Activated CD4-positive, alpha-beta T cell treated with anti-CD3 and anti-CD28 coated beads, Interleukin-2, amount 50 U/mL, for 4 hours (primary cell): ENCODE measurements at places on chromosomes 3 and 15.

DNA sequence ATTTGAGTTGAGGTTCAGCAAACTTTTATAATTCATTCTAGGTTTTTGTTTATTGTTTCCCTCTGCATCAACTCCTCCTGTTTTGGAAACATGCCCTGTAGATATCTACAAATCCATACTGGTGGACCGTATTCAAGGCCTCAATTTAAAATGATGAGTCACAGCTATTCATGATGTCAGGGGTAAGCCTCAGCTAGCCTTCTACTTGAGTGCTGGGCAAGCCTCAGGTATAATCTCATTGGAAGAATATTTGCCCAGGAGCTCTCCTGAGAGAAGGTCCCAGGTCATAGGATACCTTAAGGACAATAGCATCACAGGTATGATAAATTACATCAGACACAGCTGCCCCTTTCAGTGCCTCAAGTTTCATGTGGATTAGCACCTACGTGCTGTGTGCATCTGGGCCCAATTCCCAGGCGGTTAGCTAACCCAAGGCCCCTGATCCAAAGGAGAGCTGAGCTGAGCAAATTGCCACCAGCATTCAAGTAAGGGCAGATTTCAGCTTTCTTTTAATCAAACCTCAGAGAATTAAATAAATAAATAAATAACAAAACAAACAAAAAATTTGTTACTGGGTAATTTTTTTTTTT lies 87.5 kb downstream of the KCNMB2 start:
- DNase-seq: no peak

- no peak for DNase-seq
These were observed 32.0 kb downstream of the PIK3CA start for GRCh38 chr3:179179979-179180759.

DNA sequence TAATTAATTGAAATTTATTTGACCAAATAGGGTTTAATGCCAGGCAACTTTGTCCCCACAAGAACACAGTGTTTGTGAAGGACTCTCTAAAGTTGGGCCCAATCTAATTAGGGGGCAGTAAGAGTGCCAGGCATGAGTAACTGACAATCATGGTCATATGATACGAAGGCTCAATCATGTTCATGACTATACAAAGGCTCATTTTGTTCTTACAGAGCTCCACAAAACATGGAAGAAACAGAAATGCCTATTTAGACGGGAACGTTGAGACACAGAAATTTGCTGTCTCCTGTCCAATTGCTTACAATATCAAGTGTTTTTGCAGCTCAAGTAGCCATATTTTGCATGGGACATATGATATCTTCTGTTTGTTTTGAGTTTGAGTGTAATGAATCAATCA lies 391.1 kb downstream of the SI start:
- no peak for DNase-seq

- DNase-seq: no peak
These were observed 66.8 kb upstream of the HACD2 start for GRCh38 chr3:123651449-123652341.

- DNase-seq: no peak
These were observed 228.8 kb upstream of the LYSMD4 start for GRCh38 chr15:99962006-99962561.

DNA sequence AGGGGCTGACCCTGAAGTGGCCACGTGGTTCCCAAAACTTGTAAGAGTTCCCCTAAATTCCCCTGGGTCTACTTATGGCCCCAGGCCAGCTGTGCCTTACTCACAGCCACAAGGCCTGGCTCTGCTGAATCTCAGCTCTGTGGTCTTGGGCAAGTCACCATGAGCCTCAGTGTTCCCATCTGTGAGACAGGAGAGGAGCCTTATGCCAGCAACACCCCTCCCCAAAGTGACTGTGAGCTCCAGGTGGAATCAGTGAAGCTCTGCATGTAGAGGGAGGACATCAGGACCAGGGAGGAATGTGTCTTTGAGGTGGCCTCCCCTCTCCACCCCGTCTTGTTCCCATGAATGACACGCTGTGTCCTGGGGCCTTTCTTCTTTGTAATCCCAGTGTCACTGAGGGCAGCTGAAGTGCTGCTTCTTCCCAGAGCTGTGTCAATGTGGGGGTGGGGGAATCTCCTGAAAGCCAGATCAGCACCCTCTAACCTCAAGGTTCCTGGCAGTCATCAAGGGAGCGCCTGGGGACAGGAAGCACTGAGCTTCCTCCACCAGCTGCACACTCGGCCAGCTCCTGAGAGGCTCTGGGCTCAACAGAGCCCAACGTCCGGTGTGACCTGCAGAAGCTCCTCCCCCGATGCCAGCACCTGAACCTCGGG lies 258.9 kb downstream of the UACA start:
- DNase-seq: no peak

- no peak for DNase-seq
These were observed 41.0 kb upstream of the SLC25A26 start for GRCh38 chr3:66179793-66180192.

GRCh38 chr15:80902298-80902801 lies 87.3 kb downstream of the MESD start:
- DNase-seq: no peak

DNA sequence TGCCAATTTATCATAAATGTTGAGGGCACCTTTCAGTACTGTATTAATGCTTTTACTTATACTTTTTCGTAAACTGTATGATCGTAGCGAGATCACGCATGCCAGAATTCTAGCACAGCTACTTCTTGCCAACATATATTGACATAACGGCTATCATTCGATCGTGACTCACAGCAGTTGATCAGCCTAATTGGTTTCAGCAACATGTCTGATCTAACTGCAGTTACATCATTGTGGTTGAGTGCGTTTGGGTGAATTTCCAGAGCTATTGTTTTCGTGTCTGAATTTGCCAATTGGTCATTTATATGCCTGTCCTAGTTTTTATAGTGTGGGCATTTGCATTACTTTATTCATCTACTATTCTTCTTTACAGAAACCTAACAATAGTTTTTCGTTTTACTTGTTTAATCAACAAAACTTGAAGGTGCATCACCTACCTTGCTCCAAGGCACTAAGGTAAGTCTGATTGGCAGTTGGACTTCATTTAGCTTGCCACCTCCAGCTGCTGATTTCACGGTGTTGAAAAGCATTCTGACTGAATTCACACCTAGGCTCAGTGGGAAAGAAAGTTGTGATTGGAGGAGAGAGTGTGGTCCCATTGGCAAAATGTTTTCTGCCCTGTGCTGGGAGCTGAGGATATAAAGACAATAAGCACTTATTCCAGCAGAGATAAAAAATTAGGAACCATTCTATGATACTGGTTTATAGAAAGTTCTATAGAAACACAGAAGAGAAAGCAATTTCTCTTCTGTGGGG lies 120.9 kb upstream of the RGMA start:
- no peak for DNase-seq

GRCh38 chr3:31319332-31319731 lies 213.4 kb upstream of the STT3B start:
- no peak for DNase-seq

DNA sequence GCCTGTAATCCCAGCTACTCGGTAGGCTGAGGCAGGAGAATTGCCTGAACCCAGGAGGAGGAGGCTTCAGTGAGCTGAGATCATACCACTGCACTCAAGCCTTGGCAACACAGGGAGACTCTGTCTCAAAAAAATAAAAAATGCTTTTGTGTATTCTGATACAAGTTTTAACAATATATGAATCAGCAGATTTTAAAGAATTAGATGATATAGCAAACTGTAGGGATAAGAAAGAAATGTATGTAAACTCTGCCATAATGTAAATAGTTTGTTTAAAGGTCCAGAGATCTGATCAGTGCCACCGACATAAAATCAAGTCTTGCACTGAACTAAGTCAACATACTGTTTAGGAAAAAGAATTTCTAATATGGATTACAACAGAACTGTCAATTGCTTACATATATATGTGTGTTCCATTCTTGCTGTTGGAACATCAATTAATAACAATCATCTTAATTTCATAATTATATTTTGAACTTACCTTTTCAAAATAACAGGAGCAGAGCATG lies 208.3 kb downstream of the NEK10 start:
- DNase-seq: no peak

GRCh38 chr15:43879386-43880355 lies 52.9 kb downstream of the WDR76 start:
- no peak for DNase-seq

DNA sequence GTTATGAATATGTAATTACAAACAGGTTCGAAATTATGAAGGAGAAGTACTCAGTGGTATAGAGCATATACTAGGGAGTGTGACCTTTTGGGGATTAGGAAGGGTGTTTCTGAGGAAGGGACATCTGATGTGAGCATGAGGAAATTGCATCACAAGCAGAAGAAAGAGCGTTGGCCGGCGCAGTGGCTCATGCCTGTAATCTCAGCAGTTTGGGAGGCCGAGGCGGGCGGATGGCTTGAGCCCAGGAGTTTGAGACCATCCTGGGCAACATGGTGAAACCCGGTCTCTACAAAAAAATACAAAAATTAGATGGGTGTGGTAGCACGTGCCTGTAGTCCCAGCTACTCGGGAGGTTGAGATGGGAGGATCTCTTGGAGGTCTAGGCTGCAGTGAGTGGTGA lies 6.9 kb downstream of the CMTM7 start:
- DNase-seq: no peak

GRCh38 chr15:79101866-79102581 lies 11.4 kb upstream of the RASGRF1 start:
- no peak for DNase-seq

GRCh38 chr3:108183181-108183580 lies 39.0 kb downstream of the IFT57 start:
- DNase-seq: no peak

- DNase-seq: no peak
These were observed 191.8 kb downstream of the FAM43A start for GRCh38 chr3:194877291-194878119.

GRCh38 chr3:105137911-105138310 lies 228.8 kb upstream of the ALCAM start:
- DNase-seq: no peak

GRCh38 chr3:49279376-49279775 lies 2.3 kb upstream of the C3orf62 start:
- DNase-seq: no peak

GRCh38 chr3:156906275-156906674 lies 80.1 kb downstream of the LEKR1 start:
- no peak for DNase-seq

DNA sequence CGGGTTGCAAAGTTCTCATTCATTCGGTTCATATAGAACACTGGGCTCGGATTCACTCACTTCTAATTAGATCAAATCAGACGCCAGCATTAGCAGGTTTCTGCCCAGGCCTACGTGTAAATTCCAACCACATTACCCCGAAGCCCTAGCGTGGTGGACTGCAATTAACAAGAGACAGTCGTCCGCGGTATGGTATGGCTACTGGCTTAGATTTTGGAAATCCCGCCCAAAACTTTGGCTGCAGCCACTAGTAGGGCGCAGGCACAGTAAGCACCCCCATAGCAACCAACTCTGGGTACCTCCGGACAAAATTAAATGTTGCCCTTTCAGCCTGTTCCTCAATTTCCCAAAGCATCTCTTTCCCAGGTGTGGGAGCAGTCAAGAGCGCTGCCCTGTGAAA lies 771 bp downstream of the RARRES1 start:
- no peak for DNase-seq

GRCh38 chr15:63165166-63165859 lies 8.0 kb upstream of the RPS27L start:
- DNase-seq: no peak

DNA sequence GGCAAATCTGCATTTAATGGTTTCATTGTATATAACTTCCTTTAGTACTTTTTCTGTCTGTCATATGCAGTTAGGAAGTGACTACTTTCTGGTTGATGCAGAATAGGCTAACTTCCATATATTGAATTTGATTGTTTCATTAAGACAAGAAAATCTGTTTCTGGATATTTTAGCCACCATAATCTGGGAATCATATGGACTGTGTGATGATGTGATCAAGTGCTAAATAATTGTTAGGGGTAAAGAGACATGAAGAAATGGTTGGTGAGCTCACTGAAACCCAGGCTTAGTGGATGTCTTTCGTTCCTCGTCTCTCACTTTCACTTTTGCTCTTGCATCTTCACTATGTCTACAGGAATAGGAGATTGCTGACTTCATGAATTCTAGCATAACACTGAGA lies 3.5 kb upstream of the MNS1 start:
- DNase-seq: no peak

DNA sequence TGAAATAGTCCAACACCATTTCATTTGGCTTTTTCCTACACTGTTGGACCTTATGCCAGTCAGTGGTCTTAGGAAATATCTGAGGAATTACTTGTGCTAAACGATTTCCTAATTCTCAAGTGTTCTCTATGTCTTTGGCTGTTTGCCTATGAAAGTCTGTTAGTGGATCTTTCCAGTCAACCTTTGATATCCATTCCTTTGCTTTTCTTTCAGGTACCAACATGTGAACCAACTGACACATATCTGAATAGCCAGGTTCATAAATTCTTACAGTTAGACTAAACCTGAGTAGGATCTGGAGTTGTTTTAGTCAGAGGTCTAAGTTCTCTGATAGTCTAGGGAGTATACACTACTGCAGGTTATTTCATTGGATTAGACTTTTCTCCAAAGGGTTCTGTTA lies 343.5 kb upstream of the LRRC3B start:
- no peak for DNase-seq

GRCh38 chr15:32685576-32685975 lies 32.2 kb upstream of the GREM1 start:
- no peak for DNase-seq

GRCh38 chr3:4751502-4752101 lies 227.6 kb upstream of the BHLHE40 start:
- DNase-seq: no peak

GRCh38 chr3:17910922-17911321 lies 168.5 kb upstream of the TBC1D5 start:
- DNase-seq: no peak

DNA sequence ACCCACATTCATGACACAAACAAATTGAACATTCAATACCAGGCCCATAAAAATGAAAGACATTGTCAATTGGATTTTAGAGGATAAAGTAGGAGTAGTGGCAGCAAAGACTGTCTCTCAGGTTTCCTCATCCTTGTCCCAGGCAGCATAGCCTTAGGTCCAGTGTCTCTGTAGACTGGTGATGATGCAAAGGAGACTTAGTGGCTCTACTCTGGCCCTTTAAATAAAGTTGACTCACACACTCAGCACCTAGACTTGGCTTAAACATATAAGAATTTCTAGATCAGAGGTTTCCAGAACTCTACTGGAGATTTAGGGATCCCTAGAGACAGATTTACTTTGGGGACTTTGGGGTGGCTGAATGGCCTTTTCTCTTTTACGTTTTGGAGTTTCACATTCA lies 166.6 kb downstream of the NR1D2 start:
- DNase-seq: no peak
